ENCODE measurements at places on chromosomes 5 and 9.

DNA sequence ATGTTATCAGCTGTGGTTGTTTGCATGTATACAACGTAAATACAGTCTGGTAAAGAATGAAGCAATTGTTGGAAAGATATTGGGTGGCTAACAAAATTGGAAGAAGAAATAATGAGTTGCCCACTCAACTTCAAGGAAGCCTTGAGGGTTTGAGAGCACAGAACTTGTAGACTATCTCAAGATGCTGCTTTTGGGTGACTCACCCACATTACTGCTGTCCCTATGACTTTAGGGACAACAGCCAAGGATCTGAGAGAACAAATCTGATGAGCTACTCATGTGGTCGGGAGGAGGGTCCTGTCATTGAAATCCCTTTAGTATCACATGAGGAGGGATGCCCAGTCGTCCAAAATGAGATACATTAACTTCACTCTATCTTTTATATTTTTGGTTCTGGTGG, 261.8 kb downstream of the GAS1 start:
- no peak for DNase-seq

DNA sequence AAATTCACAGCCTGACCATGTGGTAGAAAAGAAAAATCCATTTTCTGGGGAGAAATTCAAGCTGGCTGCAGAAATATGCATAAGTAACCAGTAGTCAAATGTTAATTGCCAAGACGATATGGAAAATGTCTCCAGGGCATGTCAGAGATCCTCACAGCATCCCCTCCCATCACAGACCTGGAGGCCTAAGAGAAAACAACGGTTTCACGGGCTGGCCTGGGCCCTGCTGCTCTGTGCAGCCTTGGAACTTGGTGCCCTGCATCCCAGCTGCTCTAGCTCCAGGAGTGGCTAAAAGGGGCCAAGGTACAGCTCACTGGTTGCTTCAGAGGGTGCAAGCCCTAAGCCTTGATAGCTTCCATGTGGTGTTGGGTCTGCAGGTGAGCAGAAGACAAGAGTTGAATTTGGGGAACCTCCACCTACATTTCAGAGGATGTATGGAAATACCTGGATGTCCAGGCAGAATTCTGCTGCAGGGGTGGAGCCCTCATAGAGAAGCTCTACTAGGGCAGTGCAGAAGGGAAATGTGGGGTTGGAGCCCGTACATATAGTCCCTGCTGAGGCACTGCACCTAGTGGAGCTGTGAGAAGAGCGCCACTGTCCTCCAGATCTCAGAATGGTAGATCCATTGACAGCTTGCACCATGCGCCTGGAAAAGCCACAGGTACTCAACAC, 49.7 kb downstream of the PTBP3 start:
- DNase-seq, result no peak

- DNase-seq, result no peak
Observed at GRCh38 chr5:128512894-128513293, 25.2 kb downstream of the FBN2 start.

DNA sequence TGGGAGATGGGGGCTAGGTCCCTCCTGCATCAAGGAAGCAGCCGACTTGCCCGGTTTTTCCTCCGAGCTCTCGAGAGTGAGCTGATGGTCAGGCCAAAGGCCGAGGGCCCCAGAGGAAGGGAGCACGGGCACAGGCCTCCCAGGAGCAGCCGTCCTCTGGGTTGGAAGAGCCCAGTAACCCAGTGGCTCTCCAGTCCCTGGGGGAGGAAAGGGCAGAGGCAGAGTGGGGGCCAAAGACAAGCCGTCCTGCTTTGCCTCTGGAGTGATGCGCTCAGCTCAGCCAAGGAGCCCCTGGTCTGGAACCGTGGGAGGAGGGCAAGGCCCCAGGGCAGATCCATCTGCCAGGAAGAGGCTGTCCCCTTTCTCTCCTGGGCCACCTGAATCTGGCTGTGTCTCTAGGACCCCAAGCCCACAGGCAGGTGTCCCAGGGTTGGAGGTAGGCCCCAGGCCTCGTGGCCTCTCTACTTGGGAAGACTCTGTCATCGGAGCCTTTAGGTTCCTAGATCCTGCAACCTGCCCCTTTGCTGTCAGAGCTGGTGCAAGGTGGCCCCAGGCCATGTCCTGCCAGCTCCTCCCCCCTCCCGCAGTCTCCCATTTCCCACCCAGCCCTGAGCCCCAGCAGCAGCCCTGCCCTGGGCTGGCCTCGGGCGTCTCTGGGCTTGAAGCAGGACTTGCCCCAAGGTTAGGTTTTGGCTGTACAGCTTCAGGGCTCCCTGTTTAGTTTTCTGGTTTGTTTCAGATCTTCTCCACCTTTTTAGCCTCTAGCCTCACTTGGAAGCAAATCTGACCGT, 224.1 kb downstream of the CACNA1B start:
- DNase-seq, result peak; percentile 61

DNA sequence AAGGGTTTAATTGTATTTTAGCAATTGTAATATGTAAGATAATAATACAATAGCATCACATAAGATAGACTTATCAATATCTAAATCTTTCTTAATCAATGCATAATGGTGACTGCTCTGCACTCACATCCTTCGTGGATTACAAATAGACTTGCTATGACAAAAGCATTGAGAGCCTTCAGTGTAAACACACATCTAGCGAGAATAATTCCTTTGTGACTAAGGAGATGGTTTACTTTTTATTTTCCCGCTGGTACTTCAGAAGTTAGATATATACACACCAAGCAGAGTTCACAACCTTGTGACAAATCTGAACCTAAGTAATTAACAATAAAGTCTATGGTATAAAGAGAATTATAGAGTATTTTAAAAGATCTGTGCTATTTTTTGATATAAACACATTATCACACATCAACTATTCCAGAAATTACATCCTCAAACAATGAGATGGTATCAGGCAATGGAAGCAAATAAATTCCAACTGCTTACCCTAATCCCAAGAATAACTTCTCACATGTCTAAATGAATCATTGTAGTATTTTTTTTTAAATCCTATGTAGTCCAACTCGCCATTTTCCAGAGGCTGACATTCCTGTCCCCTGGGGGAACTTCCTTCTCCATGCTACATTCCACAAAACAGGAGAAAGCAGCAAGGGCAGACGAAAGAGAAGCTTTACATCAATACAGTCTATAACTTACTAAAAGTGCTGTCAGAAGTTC, 51.2 kb downstream of the MAPKAP1 start:
- DNase-seq, result no peak

- DNase-seq, result no peak
Observed at GRCh38 chr5:1793301-1793740, 6.3 kb downstream of the MRPL36 start.

DNA sequence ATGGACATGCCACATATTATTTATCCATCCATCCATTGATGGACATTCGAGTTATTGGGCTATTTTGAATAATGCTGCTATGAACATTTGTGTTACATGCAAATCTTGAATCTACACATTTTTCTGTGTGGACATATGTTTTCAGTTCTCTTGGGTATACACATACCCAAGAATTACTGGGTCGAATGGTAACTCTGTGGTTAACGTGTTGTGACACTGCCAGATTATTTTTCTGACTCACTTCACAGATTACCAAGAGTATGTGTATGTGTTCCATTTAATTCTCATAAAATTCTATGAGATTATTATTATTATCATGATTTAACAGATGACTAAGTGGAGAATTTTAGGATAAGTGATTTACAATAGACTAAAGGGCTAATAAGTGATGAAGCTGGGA, 26.7 kb downstream of the CYFIP2 start:
- no peak for DNase-seq

- no peak for DNase-seq
Observed at GRCh38 chr5:135589152-135589551, 10.4 kb upstream of the CXCL14 start.

- DNase-seq, result no peak
Observed at GRCh38 chr9:131319486-131319885, 30.0 kb downstream of the PLPP7 start.

- no peak for DNase-seq
Observed at GRCh38 chr9:86315078-86315477, 32.7 kb upstream of the ISCA1 start.

DNA sequence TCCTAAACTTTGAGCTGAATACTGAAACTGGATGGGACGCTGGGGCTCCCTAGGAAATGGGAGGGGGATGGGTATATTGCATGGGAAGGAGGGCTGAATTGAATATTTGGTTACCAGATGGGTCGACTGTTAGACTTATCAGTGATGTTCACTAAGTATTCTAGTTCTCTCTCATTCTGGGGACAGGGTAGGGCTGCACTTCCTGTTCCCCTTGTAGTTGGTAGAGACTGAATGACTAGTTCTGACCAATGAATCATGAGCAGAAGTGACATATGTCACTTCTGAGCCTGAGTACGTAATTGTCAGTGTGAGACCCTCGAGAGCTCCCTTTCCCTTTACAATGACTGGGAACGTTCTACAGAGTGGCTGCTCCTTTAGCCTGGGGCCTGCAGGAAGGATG, 55.5 kb upstream of the DMRT1 start:
- DNase-seq, result no peak

- DNase-seq, result peak; percentile 77
Observed at GRCh38 chr5:88778736-88779135, 104.2 kb downstream of the MEF2C start.

All from coronary artery (tissue), 2 donors.